ENCODE measurements at places on chromosomes 4 and X. TPM values are rescaled to one million over a fixed set of nuclear protein-coding genes. Genes with fewer than 3 reads are reported as not detected.

The ETNPPL gene
- not detected for total RNA-seq

The FAM193A gene
- 15.7 TPM for total RNA-seq

The PDCL2 gene
- 0.47 TPM for total RNA-seq

The ZIC3 gene
- not detected for total RNA-seq

The ARHGAP36 gene
- not detected for total RNA-seq

The STBD1 gene
- total RNA-seq: 5.6 TPM

GRCh38 chr4:121690001-121690400 lies 6.8 kb downstream of the ANXA5 start:
- H3K27ac ChIP-seq: peak overlapping the region; percentile 40
- DNase-seq: no peak
- H3K4me1 ChIP-seq: peaks cover 57% of the 10 kb centered on the region
- H3K27me3 ChIP-seq: no peaks in the 10 kb centered on the region

DNA sequence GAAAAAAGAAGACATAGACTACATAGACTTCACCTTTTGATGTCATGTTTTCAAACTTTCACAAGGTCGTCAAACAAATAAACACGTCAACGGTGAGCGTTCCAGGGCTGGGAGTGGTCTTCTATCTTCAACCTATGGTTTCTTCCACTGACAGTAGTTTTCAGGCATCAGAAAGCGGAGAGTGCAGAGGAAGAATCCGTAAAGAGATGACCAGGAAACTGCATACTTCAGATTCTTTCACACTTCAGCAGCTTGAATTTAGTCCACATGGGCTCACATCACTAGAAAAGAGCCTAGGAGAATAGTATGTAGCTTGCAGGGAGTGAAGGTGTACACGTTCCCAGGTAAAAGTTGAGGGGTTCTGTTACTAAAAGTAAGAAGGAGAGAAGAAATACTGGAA lies 58.5 kb downstream of the NPY1R start:
- no peak for DNase-seq
- no peak overlapping the region for H3K27ac ChIP-seq

- no peak overlapping the region for H3K27ac ChIP-seq
- DNase-seq: no peak
- no peaks in the 10 kb centered on the region for H3K36me3 ChIP-seq
- H3K4me1 ChIP-seq: no peaks in the 10 kb centered on the region
- no peak overlapping the region for H3K4me3 ChIP-seq
These were observed 82.2 kb downstream of the MAML3 start for GRCh38 chr4:140071806-140072205.

DNA sequence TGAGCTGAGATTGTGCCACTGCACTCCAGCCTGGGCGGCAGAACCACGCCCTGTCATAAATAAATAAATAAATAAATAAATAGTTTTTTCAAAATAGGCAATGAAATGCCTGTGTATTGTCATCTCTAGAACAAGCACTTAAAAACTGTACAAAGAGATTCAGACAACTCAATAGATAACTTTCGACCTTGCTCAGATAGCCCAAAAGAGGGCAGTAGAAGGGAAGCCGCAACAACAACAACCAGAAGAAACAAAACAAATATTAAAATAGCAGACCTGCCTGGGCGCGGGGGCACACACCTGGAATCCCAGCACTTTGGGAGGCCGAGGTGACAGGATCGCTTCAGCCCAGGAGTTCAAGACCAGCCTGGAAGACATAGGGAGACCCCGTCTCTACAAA lies 9.4 kb upstream of the CLDN34 start:
- no peaks in the 10 kb centered on the region for H3K27me3 ChIP-seq
- DNase-seq: no peak
- H3K4me1 ChIP-seq: no peaks in the 10 kb centered on the region
- H3K4me3 ChIP-seq: no peak overlapping the region
- no peaks in the 10 kb centered on the region for H3K36me3 ChIP-seq

- no peaks in the 10 kb centered on the region for H3K36me3 ChIP-seq
- H3K4me1 ChIP-seq: no peaks in the 10 kb centered on the region
- H3K4me3 ChIP-seq: no peak overlapping the region
- no peak overlapping the region for H3K27ac ChIP-seq
These were observed 34.6 kb upstream of the PRRG1 start for GRCh38 chrX:37314531-37314930.

DNA sequence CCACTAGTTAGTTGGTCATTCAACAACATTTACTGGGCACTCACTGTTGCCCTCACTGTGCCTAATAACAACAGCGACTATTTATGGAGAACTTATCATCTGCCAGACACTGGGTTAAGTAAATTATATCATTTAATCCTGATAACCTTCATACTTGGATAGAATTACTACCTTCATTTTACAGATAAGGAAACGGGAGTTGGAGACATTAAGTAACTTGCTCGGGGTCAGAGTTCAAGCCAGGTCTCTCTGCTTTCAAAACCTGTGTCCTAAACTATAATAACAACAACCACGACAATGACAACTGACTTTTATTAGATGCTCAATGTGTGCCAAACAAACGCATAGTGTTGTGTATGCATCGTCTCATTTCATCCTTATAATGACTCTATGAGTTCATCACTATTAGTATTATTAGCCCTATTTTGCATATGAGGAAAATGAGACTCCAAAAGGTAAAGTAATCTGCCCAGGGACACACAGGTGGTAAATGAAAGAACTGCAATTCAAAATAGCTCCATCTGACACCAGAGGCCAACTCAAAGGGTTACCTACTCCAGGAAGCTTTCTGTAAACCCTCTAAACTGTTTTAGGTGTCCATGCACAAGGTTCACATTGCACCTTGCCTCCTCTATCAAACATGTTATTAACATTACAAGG lies 98.4 kb upstream of the ACSL4 start:
- H3K27me3 ChIP-seq: no peaks in the 10 kb centered on the region
- no peak for DNase-seq
- no peak overlapping the region for H3K27ac ChIP-seq
- H3K36me3 ChIP-seq: no peaks in the 10 kb centered on the region

DNA sequence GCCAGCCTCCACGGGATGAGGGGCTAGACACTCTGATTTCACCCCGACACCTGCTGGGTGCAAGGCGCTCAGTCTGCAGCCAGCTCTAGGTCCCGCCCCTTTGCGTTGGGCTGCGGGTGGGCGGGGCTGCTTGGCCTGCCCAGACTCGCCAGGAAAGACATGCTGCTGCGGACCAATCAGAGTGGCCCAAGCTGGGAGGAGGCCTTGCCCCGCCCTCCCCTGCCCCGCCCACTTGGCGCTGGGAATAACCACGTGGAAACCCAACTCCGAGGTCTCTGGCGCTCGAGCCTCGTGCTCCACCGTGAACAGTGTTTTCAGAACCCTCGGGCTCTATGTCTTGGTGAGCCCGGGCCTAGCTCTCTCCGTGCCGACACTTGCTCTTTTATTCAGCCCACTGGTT lies 5.3 kb upstream of the VMA21 start:
- H3K27me3 ChIP-seq: no peaks in the 10 kb centered on the region
- H3K4me3 ChIP-seq: no peak overlapping the region
- H3K4me1 ChIP-seq: peaks cover 8% of the 10 kb centered on the region
- no peak for DNase-seq
- no peak overlapping the region for H3K27ac ChIP-seq
- H3K36me3 ChIP-seq: no peaks in the 10 kb centered on the region

DNA sequence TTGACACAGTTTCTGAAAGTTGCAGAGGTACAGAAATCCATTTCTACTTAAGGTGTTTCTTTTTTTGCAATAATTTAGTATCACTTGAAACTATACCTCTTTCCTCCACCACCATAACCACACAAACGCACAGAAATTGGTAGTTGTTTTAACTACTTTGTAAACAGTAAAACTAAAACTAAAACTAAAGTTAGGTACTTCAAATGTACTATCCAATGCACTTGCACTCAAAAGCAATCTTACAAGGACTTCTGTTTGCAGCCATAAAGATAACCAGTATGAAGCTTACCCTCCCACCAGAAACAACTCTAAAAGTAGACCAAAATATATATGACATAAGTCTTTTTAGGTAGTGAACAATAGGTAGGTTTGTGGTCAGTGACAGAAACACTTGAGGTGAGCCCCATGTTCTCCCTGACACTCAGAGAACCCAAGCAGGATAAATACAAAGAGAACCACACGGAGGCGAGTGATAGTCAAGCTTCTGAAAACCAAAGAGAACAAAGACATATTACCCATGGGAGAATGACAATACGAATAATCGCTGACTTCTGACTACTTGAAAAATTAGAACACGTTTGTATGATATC lies 72.2 kb upstream of the VBP1 start:
- H3K27ac ChIP-seq: no peak overlapping the region
- no peak for DNase-seq
- no peaks in the 10 kb centered on the region for H3K4me1 ChIP-seq
- H3K4me3 ChIP-seq: no peak overlapping the region
- H3K36me3 ChIP-seq: no peaks in the 10 kb centered on the region
- no peaks in the 10 kb centered on the region for H3K27me3 ChIP-seq

DNA sequence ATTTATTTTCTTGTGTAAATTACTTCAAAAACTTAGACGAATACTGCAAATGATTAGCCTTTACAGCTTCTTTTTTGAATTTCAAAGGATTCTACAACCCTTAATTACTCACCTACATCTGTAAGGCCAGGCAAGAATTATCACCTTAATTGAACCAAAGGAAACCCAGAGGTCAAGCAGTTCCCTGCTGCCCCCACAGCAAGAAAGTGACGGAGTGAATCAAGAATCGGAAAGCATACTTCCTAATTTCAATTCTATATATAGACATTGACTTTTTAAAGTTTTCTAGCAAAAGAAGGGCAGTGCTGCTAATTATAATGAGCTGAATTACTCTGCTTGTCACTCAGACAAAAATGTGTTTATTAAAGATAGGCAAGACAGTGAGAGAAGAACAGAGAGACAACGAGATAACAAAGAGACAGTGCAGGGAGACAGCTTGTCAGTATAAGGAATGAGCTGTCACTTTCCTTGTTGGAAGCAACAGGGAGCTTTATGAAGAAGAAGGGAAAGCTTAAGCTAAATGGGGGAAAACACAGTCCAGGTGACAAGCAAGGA lies 47.5 kb upstream of the SPANXN4 start:
- H3K27ac ChIP-seq: no peak overlapping the region
- no peaks in the 10 kb centered on the region for H3K4me1 ChIP-seq
- no peaks in the 10 kb centered on the region for H3K27me3 ChIP-seq
- H3K36me3 ChIP-seq: no peaks in the 10 kb centered on the region
- no peak overlapping the region for H3K4me3 ChIP-seq

DNA sequence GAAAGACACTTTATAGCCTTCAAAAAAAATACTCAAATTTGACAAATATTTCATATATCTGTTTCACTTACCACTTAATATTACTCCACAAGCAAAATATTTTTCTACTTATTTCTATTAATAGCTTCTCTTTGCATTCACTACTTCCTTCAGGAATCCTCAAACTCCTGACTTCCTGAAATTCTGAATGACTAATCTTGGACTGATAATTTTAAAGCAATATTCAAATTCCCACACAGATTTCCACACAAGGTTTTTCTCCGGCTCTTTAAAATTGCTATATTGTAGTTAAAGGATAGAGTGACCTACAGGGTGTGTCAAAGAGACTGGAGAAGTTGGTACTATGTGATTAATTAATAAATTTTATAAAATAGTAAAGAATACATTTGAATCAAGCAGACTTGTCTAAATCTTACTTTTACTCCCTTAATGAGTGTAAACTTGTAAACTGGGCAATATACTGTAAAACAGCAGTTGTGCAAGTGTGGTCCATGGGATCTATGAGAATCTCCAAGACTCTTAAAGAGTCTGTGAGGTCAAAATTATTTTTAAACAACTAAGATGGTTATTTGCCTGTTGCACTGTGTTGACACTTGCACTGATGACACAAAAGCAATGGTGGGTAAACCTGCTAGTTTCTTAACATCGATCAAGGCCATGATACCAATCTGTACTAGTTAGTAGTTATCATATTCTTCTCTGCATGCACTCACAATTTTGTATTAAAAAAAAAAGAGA lies 44.5 kb downstream of the ANKRD17 start:
- H3K36me3 ChIP-seq: no peaks in the 10 kb centered on the region
- H3K4me1 ChIP-seq: no peaks in the 10 kb centered on the region
- no peaks in the 10 kb centered on the region for H3K27me3 ChIP-seq
- H3K27ac ChIP-seq: no peak overlapping the region
- no peak for DNase-seq

- peaks cover 2% of the 10 kb centered on the region for H3K4me1 ChIP-seq
- H3K4me3 ChIP-seq: no peak overlapping the region
- H3K36me3 ChIP-seq: no peaks in the 10 kb centered on the region
- H3K27ac ChIP-seq: no peak overlapping the region
- no peak for DNase-seq
- H3K27me3 ChIP-seq: no peaks in the 10 kb centered on the region
These were observed 62.5 kb downstream of the WFS1 start for GRCh38 chr4:6332042-6332668.

- no peak within 1 kb of the TSS for H3K27ac ChIP-seq
- H3K4me3 ChIP-seq: no peak within 1 kb of the TSS
- H3K36me3 ChIP-seq: no peaks in the 10 kb centered on the region
- H3K4me1 ChIP-seq: 0 out of 2 replicates have a peak, but pooled peaks cover 4% of the 10 kb centered on the region
- no peak for DNase-seq
These were observed at the start of gene EGF for GRCh38 chr4:109912706-109913595. Gene EGF, plus strand, starts transcription at chr4:109912883. Its CDS starts 453 bp downstream, at chr4:109913336.

- no peak overlapping the region for H3K4me3 ChIP-seq
- DNase-seq: no peak
- no peaks in the 10 kb centered on the region for H3K36me3 ChIP-seq
These were observed 78.0 kb downstream of the PHOX2B start for GRCh38 chr4:41670530-41670929.

DNA sequence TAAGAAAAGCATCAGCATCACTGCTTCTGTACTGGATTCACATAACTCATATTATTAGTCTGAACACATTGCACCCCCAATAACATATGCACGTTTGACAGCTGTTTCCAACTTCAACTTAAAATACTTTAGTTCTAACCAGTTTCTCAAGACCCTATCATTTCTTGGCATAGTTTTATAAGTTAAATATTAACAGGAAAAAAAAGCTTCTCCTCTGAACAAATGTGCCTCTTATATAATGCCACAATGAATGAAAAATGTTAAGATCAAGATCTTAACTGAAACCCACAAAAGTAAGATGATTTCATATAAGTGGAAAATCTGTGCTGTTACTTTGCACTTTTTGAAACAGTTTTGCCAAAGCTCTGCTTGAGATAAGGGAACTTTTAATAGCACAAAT lies 652.8 kb upstream of the FAM241A start:
- H3K27ac ChIP-seq: no peak overlapping the region
- H3K27me3 ChIP-seq: no peaks in the 10 kb centered on the region
- DNase-seq: no peak
- no peaks in the 10 kb centered on the region for H3K4me1 ChIP-seq

- no peak for DNase-seq
- no peaks in the 10 kb centered on the region for H3K27me3 ChIP-seq
- no peaks in the 10 kb centered on the region for H3K4me1 ChIP-seq
- H3K36me3 ChIP-seq: no peaks in the 10 kb centered on the region
These were observed 241.3 kb upstream of the GIMD1 start for GRCh38 chr4:106609917-106610316.

Data from HCT116 (cell line).